ENCODE measurements at places on chromosomes 3 and 15. TPM values are rescaled to one million over a fixed set of nuclear protein-coding genes. Genes with fewer than 3 reads are reported as not detected.

GRCh38 chr3:18512007-18512406 lies 86.9 kb upstream of the SATB1 start:
- H3K36me3 ChIP-seq: no peaks in the 10 kb centered on the region
- H3K27me3 ChIP-seq: no peaks in the 10 kb centered on the region
- no peak for DNase-seq
- no peak overlapping the region for H3K27ac ChIP-seq
- H3K4me3 ChIP-seq: no peak overlapping the region

DNA sequence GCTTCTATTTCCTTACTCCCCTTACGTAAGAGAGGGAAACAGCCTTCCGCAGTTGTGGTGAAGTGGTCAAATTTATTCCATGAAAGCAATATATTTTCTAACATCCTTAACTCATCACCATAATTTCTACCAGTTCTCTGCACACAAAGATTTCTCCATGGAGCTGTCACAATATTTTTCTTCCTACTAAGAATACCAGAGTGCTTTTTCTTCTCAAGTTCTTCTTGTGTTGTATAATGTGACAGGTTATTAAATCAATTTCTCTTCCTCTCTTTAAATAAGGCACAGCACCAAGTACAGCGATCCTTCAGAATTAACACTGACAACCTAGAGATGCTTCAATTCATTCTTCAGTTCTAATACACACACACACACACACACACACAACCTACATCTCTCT lies 153.0 kb downstream of the CPNE4 start:
- no peaks in the 10 kb centered on the region for H3K4me1 ChIP-seq
- no peak overlapping the region for H3K4me3 ChIP-seq
- no peaks in the 10 kb centered on the region for H3K36me3 ChIP-seq
- H3K27me3 ChIP-seq: no peaks in the 10 kb centered on the region

- H3K36me3 ChIP-seq: no peaks in the 10 kb centered on the region
- no peak overlapping the region for H3K4me3 ChIP-seq
- H3K27ac ChIP-seq: no peak overlapping the region
- no peaks in the 10 kb centered on the region for H3K4me1 ChIP-seq
These were observed 934.6 kb downstream of the TUSC7 start for GRCh38 chr3:117644203-117644602.

- H3K36me3 ChIP-seq: no peaks in the 10 kb centered on the region
- H3K27me3 ChIP-seq: peaks cover 27% of the 10 kb centered on the region
- H3K4me1 ChIP-seq: peaks cover 8% of the 10 kb centered on the region
- no peak overlapping the region for H3K27ac ChIP-seq
- DNase-seq: no peak
These were observed 1.3 kb downstream of the GREM1 start for GRCh38 chr15:32718821-32719716.

GRCh38 chr15:58740436-58740835 lies 9.1 kb downstream of the ADAM10 start:
- no peak overlapping the region for H3K4me3 ChIP-seq
- no peaks in the 10 kb centered on the region for H3K36me3 ChIP-seq
- H3K27me3 ChIP-seq: no peaks in the 10 kb centered on the region
- no peak overlapping the region for H3K27ac ChIP-seq
- H3K4me1 ChIP-seq: peaks cover 58% of the 10 kb centered on the region
- no peak for DNase-seq

DNA sequence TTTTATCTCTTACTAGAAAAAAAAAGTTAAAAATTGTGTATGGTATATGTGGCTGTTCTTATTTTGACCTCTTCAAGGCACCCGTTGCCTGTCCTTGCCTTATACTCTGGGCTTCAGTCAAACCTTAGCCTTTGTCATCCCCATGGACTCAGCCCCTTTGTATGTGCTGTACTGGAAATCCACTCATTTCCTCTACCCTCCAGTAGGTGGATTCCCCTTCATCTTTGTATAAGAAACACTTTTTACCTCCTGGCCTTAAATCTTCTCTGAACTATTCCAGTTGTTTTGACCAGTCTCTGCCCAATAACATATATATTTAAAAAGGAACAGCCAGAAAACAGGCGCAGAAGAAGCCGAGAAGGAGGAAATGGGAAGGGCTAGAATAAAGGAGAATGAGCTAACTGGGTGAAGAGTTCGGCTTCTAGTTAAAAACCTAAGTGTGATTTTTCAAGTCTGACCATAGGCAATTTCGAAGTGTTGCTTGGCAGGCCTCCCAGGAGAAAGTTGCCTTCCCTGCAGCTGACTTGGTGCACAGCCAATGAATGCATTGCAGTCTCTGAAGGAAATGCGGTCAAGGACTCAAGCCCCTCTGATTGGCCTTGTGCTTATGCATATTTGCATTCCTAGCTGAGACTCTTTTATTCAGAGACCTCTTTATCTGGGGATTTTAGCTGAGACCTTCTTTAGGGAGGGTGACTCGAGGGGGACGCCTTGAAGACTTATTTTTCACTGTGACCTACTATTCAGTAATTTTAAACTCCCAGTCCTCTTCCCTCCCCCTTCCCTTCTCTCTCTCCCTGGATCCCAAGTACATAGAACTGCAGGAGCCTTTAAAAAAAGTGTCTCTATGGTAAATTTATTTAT lies 277.4 kb downstream of the ROBO1 start:
- DNase-seq: no peak
- H3K27me3 ChIP-seq: no peaks in the 10 kb centered on the region
- no peak overlapping the region for H3K27ac ChIP-seq
- H3K4me1 ChIP-seq: no peaks in the 10 kb centered on the region

DNA sequence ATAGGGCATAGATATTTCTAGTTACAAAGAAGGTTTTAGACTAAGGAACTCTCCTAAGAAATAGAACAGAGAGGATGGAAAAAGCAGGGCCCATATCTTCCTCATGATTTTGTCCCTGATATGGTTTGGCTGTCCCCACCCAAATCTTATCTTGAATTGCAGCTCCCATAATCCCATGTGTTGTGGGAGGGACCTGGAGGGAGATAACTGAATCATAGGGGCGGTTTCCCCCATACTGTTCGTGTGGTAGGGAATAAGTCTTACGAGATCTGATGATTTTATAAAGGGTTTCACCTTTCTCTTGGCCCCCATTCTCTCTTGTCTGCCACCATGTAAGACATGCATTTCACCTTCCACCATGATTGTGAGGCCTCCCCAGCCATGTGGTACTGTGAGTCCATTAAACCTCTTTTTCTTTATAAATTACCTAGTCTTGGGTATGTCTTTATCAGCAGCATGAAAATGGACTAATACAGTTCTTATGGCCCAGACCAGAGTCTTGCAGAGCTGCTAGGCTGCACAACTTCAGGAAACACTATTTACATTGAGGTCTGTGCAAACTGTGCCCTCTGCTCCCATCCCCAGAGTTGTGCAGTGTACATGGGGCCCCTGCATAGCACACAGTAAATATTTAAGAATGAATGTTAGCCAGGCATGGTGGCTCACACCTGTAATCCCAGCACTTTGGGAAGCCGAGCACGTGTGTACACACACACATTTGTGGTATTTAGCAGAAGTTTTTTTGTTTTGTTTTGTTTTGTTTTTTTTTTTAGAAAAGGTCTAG lies 20.3 kb upstream of the CA12 start:
- no peaks in the 10 kb centered on the region for H3K36me3 ChIP-seq
- H3K4me3 ChIP-seq: no peak overlapping the region
- no peaks in the 10 kb centered on the region for H3K27me3 ChIP-seq
- no peaks in the 10 kb centered on the region for H3K4me1 ChIP-seq

GRCh38 chr15:29913528-29914135 lies 91.4 kb upstream of the TJP1 start:
- H3K36me3 ChIP-seq: no peaks in the 10 kb centered on the region
- DNase-seq: no peak
- no peak overlapping the region for H3K27ac ChIP-seq
- no peak overlapping the region for H3K4me3 ChIP-seq
- H3K27me3 ChIP-seq: peaks cover 3% of the 10 kb centered on the region
- no peaks in the 10 kb centered on the region for H3K4me1 ChIP-seq

- H3K36me3 ChIP-seq: no peaks in the 10 kb centered on the region
- H3K4me1 ChIP-seq: no peaks in the 10 kb centered on the region
- no peak overlapping the region for H3K4me3 ChIP-seq
- no peaks in the 10 kb centered on the region for H3K27me3 ChIP-seq
These were observed 54.8 kb upstream of the CHRNB4 start for GRCh38 chr15:78695854-78696253.

GRCh38 chr3:7249493-7250076 lies 388.7 kb downstream of the GRM7 start:
- no peaks in the 10 kb centered on the region for H3K36me3 ChIP-seq
- H3K4me3 ChIP-seq: no peak overlapping the region
- DNase-seq: no peak
- no peak overlapping the region for H3K27ac ChIP-seq
- no peaks in the 10 kb centered on the region for H3K4me1 ChIP-seq
- no peaks in the 10 kb centered on the region for H3K27me3 ChIP-seq

Gene EXOG
- polyA plus RNA-seq: 9.5 TPM

All from CD4-positive, CD25-positive, alpha-beta regulatory T cell (primary cell).